Hippocampal formation (tissue), 2 donors: ENCODE measurements at places on chromosomes 4 and X.

- DNase-seq = peak; percentile 3
Measured at GRCh38 chrX:76279007-76279406, 106.1 kb downstream of the PBDC1 start.

DNA sequence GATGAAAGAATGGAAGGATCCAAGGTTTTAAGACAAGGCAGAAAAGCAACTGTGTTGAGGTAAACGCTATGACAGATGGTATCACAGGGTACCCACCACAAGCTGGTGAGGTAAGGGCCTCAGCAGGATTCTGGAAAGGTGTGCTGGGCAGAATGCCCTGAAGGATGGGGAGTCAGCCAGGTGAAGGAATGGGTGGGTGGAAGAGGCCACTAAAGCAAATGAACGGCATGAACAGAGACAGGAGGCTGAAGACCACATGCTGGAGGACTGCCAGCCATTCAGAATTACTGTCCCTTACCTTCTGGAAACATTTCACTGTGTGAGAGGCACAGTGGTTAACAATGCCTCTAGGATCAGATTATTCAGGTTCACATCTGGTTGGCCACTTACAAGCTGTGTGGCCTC is 23.6 kb downstream of the GPRIN3 start:
- DNase-seq = no peak

DNA sequence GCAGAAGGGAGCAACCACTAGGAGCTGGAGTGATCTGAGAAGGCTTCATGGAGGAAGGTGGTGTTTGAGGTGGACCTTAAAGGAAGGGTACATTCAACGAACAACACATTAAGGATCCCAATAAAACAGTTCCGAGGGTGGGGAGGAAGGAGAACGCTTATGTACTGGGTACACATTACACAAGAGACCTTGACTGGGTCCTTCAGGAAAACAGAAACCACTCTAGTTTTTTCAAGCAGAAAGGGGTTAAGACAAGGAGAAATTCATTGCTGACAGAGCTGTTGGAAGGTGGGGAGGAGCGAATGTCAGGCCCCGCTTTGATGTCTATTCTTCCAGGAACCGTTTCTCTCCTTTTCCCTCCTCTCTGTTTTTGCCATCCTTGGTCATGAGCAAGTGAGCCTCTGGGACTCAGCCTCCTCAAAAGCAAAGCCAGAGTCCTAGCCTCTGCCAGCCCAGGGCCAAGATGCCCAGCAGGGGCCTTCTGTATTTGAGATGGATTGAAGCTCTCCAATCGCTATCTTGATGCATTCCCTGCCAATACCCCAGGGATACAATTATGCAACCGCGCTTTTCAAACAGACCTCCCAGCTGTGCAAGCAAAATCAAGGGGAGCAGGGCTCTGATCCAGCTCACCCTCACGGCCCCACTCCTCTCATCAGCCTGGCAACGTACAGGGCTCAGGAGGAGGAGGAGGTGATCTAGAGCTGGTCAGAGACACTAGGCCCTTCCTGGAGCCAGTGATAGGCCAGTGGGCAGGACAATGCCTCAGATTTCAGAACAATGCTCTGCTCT is 48.4 kb downstream of the ZBTB49 start:
- no peak for DNase-seq

GRCh38 chr4:4284827-4285618 is 4.9 kb downstream of the LYAR start:
- DNase-seq = no peak
